ENCODE measurements at places on chromosomes 5 and 9. TPM values are rescaled to one million over a fixed set of nuclear protein-coding genes. Genes with fewer than 3 reads are reported as not detected.

The MXD3 gene
- total RNA-seq = 4.4 TPM

- no peak for DNase-seq
Measured at GRCh38 chr5:17219469-17219868, 2.0 kb downstream of the BASP1 start.

The SPATA31D4 gene
- total RNA-seq = not detected

DNA sequence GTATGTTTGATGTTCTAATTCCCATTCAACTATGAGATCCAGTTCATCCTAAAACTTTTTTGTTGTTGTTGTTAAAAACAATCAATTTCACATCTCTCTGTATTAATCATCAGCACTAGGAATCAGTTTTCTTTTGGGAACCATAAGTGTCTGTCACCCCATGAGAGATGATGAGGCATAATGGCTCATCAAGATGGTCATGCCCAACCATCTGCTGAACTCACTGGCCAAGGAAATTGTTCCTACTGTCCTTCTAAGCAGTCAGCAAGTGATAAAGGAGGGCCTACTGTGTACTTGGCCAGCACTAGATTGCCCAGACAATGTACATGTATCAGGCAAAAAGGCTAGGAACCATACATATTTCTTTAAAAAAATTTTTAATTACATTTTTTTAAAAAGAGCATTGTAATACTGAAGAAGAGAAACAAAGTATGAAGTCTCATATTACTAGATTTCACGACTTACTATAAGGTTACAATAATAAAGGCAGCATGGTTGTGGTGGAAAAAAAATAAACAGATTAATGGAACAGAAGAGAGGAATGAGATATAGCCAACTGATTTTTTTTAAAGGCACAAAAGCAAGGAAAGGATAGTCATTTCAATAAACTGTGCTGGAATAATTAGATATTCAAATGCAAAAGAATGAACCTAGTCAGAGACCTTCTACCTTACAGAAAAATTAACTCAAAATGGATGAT, 458.3 kb downstream of the SPOCK1 start:
- no peak for DNase-seq

GRCh38 chr9:89277454-89277853, 33.5 kb upstream of the CKS2 start:
- DNase-seq = no peak

The CARTPT gene
- total RNA-seq = not detected

- no peak for DNase-seq
Measured at GRCh38 chr9:130173666-130173983, 1.4 kb downstream of the NCS1 start.

GRCh38 chr5:139910901-139911300, 115.3 kb downstream of the PSD2 start:
- DNase-seq = no peak

- DNase-seq = no peak
Measured at GRCh38 chr5:76329346-76329745, 73.7 kb upstream of the IQGAP2 start.

The FBXW11 gene
- 162 TPM for total RNA-seq

- no peak for DNase-seq
Measured at GRCh38 chr5:173925449-173926071, 37.4 kb downstream of the CPEB4 start.

GRCh38 chr9:3497401-3497800, 28.4 kb downstream of the RFX3 start:
- DNase-seq = no peak

DNA sequence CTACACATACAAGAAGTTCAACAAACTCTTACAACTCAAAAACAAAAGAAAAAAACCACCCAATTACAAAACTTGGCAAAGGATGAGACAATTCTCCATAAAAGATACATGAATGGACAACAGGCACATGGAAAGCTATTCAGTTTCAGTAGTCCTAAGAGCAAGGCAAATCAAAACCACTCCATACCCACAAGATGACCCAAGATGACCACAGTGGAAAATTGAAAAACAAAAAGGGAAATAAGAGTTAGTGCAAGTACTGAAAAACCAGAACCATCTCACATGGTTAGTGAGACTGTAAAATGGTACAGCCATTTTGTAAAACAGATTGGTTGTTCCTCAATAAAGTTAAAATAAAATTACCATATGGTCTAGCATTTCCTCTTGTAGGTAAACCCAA, 287.1 kb upstream of the CDH9 start:
- no peak for DNase-seq

- peak; percentile 51 for DNase-seq
Measured at GRCh38 chr5:43193181-43193893, 1.3 kb downstream of the NIM1K start.

GRCh38 chr9:19162956-19163355, 35.7 kb upstream of the PLIN2 start:
- no peak for DNase-seq

DNA sequence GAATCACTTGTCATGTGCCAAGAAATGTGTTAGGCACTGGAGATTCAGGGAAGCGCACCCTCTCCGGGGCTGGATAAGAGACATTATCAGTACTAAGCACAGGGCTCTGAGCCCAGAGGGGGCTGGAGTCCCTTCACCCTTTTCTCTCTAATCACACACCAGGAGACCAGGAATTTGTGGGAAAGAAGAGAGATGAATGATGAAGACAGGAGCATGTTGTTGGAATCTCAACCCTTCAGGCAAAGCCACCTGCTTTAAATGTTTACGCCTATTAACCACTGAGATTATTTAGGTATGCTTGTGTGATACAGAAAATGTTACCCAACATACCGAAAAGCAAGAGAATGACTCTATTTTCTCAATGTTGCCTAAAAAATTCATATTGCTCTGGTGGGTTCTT, 119.8 kb downstream of the ENTREP1 start:
- DNase-seq = no peak

GRCh38 chr5:129506086-129506485, 46.0 kb downstream of the ADAMTS19 start:
- DNase-seq = no peak

- no peak for DNase-seq
Measured at GRCh38 chr9:3903906-3904305, 378.1 kb upstream of the RFX3 start.

GRCh38 chr5:181040631-181040945, 522 bp downstream of the BTNL9 start:
- no peak for DNase-seq

DNA sequence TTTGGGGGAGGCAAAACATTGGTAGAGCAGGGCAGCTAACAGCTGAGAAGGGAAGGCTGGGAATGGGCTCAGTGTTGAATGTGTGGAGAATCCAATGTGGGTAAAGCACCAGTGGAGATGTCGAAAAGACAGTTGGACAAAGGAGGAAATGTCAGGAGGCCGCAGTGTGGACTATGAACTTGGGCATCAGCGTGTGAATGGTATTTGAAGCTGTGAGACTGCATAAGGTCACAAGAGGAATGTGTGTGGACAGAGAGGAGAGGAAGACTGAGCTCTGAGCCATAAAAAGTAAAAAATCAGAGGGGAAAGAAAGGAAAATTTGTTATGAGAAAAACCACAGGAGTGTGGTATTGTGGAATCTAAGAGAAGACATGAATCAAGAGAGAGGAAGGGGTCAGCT, 99.4 kb upstream of the ADAMTS16 start:
- no peak for DNase-seq

GRCh38 chr5:134545070-134545868, 19.8 kb downstream of the JADE2 start:
- no peak for DNase-seq

The PCDHB2 gene
- 14.2 TPM for total RNA-seq

DNA sequence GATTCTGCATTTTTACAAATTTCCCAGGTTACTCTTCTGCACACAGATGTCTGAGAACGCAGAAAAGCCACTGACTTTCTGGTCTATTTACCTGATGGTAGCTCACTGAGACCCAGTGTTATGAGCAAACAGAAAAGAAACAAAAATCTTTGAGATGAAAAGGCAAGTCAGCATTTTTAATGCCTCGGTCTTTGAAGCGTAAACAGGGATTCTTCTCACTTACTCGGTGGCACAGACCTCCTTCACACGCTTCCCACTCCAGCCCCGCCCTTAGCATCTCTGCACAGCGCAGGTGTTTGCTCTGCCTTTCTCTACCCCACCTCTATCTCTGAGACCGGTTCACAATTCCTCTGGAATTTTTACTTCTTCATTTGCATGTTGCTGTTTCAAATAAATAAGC, 195.0 kb upstream of the IRX1 start:
- DNase-seq = no peak

DNA sequence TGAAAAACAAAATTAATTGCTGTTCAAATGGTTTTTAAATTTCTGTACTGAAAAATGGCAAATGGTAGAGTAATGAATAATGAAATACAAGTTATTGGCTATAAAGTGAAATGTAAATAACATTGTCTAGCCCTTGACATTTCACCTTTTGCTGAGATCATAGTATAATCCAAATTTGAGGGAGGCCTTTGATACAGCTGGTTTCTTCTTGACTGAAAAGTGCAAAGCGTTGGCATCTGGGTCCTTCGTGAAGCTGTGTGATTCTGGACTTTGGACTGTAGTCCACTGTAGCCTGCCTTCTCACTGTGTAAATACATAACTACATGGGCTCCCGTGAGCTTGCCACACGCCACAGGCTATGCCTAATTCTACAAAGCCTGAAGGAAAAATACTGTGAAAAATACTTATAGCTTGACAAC, 52.3 kb downstream of the ARHGEF28 start:
- DNase-seq = no peak

GRCh38 chr9:120875195-120875565, 1.8 kb downstream of the PHF19 start:
- no peak for DNase-seq

The DNAI1 gene
- total RNA-seq = 0.78 TPM

DNA sequence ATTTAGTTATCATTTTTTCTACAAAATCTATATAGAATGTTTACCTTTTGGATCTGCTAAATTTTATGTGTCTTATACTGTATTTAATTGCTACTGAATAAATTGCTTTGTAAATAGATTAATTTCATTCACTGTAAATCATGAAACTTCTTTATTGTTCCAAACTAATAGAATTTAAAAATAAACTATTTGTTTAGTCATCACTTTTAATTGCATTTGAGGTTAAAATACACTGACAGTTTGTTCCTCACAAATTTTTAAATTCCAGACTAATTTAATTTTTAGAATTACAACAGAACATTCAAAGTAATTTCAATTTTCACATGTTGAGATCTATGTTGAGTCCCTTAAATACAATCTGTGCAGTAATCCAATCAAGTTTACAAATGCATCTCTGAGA, 1633.2 kb upstream of the NUDT12 start:
- no peak for DNase-seq

GRCh38 chr5:80607832-80608231, 37.8 kb upstream of the ANKRD34B start:
- DNase-seq = no peak

GRCh38 chr9:107308461-107308860, 25.4 kb downstream of the RAD23B start:
- DNase-seq = no peak

DNA sequence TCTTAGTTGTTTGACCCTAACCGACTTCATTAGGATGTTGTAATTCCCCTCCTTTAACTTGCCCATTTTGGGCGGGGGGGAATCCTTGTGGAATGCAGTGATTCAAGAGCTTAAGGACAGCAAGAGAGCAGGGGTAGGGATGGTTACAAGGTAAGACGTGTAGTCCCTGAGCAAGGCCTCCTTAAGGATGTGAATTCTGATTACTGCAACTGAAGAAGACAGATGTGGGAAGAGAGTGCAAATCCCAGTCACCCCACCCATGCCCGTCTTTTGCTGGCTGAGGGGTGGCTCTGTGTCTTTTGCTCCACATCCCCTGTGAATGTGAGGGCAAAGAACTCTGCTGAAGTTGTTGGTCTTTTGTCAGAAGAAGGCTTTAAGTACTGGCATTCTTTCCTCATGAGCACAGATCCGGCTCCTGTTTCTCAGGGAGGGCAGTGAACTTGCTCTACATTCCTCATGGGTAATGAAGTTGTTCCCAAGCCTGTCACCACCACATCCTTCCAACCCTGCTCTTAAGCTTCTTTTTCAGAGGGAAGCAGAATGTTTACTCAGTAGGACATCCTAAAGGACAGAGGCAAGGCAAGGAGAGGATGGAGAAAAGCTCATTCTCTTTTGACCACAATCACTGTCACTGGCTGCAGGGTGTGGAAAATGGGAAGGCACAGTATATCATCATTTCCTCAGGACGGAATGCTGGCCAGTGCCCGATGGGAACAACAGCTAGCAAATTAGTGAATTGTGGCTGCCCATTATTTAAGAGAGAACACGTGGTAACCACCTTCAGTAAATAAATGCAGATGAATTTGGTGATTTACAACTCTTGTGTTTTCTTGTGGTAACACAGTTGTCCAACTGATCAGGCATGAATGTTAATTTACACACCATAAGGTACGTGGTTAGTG, 61.5 kb downstream of the RAI14 start:
- DNase-seq = no peak

DNA sequence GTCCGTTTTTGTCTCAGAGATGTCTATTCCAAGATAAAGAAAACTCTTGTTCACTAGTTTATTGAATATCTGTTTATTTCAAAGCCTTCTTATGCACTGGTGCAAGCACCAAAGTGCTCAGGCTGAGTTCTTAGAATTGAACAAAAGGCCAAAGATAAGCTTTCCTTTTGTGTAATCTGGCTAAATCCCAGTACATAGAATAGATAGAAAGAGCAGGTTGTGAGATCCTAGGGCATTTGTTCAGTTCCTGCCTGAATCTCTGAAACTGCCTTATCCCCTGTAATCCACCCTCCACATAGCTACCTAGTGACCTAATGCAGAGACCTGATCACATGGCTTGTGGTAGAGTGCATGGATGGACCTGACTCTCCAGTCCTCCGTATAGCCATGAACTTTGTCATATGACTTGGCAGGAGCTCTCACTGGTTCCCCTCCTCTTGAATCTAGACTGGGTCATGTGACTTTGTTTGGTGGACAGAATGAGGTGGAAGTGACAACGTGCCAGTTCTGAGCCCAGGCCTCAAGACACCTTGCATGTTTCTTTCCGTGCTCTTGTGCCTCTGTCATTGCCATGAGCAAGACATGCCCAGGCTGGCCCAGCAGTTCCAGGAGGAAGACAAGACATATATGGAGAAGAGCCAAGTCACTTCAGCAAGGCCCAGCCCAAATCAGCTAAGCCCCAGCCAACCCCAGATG, 139.3 kb upstream of the SHB start:
- DNase-seq = no peak

- DNase-seq = no peak
Measured at GRCh38 chr5:119878712-119879111, 249.4 kb downstream of the FAM170A start.

The CSF1R gene
- 8.3 TPM for total RNA-seq

The ATP10B gene
- total RNA-seq = 4.7 TPM

GRCh38 chr9:1538301-1538700, 476.8 kb upstream of the SMARCA2 start:
- DNase-seq = no peak

The NR5A1 gene
- under 0.01 TPM for total RNA-seq

The GABRP gene
- not detected for total RNA-seq

- DNase-seq = no peak
Measured at GRCh38 chr5:73007051-73007450, 51.2 kb downstream of the FCHO2 start.

The LCN10 gene
- not detected for total RNA-seq
